ENCODE measurements at places on chromosomes 2 and 18. TPM values are rescaled to one million over a fixed set of nuclear protein-coding genes. Genes with fewer than 3 reads are reported as not detected.

- no peak overlapping the region for H3K27ac ChIP-seq
- no peak overlapping the region for H3K4me3 ChIP-seq
- no peaks in the 10 kb centered on the region for H3K36me3 ChIP-seq
- H3K27me3 ChIP-seq, result no peaks in the 10 kb centered on the region
- DNase-seq, result no peak
Measured at GRCh38 chr2:67437114-67437513, 40.0 kb downstream of the ETAA1 start.

DNA sequence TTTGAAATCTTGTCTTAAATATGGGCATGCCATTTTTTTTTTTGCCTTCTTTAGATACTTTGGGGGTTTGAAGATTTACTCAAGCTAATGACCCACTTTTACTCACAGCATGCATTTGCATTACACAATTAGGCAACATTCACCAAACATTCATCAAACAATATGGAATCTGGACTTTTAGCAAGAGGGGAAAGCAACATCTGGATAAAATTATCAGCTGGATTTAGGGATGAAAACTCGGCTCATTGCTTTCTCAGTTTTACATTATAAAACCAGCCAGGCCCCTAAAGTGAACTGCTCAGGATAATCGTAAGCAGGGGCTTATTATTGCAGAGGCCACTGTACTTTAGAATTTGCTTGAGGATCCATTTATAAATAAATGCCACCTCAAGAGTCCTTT, 44.7 kb downstream of the SOX11 start:
- no peaks in the 10 kb centered on the region for H3K36me3 ChIP-seq
- H3K4me3 ChIP-seq, result no peak overlapping the region
- H3K4me1 ChIP-seq, result no peaks in the 10 kb centered on the region
- no peaks in the 10 kb centered on the region for H3K27me3 ChIP-seq
- H3K27ac ChIP-seq, result no peak overlapping the region
- DNase-seq, result no peak

DNA sequence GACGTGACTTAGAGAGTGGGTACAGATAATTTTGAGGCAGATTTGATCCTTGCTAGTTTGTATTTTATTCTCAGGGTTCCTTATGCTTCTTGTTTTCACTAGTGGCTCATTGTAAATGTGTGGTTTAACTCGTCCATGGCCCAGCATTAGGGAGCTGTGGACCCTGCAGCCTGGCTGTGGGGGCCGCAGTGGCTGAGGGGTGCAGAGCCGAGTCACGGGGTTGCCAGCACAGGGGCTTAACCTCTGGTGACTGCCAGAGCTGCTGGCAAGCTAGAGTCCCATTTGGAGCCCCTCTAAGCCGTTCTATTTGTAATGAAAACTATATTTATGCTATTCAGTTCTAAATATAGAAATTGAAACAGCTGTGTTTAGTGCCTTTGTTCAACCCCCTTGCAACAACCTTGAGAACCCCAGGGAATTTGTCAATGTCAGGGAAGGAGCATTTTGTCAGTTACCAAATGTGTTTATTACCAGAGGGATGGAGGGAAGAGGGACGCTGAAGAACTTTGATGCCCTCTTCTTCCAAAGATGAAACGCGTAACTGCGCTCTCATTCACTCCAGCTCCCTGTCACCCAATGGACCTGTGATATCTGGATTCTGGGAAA, 269.9 kb downstream of the MYT1L start:
- H3K27ac ChIP-seq, result no peak overlapping the region
- no peak for DNase-seq
- H3K36me3 ChIP-seq, result peaks cover 10% of the 10 kb centered on the region
- H3K27me3 ChIP-seq, result no peaks in the 10 kb centered on the region
- peaks cover 16% of the 10 kb centered on the region for H3K4me1 ChIP-seq

DNA sequence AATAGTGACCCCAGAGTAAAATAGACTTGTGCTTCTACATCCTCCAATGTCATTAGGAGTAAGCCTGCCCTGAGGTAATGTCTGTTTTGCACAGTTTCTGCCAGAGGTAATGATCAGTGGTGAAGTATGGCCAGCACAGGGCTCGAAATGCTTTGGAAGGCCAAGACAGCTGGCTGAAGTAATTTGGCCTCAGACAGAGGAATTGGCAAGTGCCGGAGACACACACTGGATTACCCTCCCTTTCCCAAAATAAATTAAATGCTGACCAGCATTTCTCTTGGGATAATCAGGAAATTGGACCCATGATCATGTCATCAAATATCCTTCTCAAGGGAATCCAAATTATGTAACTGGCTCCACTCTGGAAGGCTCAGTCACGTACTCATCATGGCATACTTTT, 379.0 kb upstream of the CHST9 start:
- H3K4me3 ChIP-seq, result no peak overlapping the region
- H3K27ac ChIP-seq, result no peak overlapping the region
- no peak for DNase-seq
- no peaks in the 10 kb centered on the region for H3K27me3 ChIP-seq
- no peaks in the 10 kb centered on the region for H3K4me1 ChIP-seq
- H3K36me3 ChIP-seq, result no peaks in the 10 kb centered on the region

DNA sequence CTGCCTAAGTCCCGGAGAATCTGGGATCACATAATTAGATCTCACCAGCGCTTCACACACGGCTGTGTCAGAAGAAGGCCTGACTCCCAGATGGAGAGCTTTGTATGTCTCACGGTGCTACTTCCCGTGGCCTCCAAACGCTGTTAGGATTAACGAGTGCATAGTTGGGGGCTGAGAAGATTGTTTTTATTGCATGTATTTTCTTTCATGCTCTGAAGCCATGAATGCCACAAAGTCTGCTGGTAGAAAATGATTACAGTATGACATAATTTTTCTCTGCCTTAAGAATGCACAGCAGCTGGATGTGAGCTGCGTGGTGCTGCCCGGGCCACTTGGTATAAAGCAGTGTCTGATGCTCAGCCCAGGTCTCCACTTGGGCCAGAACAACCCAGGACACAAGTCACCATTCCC, 166.5 kb downstream of the SEPTIN10 start:
- no peak overlapping the region for H3K4me3 ChIP-seq
- H3K27me3 ChIP-seq, result no peaks in the 10 kb centered on the region
- H3K36me3 ChIP-seq, result no peaks in the 10 kb centered on the region
- DNase-seq, result no peak

- peaks cover 18% of the 10 kb centered on the region for H3K27me3 ChIP-seq
- no peak overlapping the region for H3K4me3 ChIP-seq
- H3K36me3 ChIP-seq, result no peaks in the 10 kb centered on the region
Measured at GRCh38 chr2:180124273-180125139, 117.4 kb upstream of the CWC22 start.

DNA sequence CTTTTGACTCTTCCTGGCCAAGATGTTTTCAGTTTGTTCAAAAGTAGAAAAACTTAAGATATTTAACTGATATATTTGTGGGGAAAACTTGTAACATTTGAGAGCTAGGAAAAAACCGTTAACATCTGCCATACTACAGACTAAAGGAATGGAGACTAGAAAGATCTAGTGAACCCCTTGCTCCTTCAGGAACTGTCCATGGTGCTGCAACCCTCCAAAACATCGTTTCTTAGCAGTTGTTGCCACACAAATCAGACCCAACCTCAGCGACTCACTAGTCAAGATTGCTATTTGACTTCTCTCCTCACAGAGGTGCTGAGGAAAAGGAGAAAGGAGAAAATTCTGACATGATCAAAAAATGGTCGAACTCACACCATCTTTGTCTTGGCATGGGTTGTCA, 393.8 kb upstream of the LYPD1 start:
- H3K27ac ChIP-seq, result no peak overlapping the region
- no peaks in the 10 kb centered on the region for H3K27me3 ChIP-seq
- H3K4me1 ChIP-seq, result no peaks in the 10 kb centered on the region
- DNase-seq, result no peak
- no peaks in the 10 kb centered on the region for H3K36me3 ChIP-seq

The PLGLB2 gene
- total RNA-seq, result 0.39 TPM

The SS18 gene
- total RNA-seq, result 64.5 TPM

The DCDC2C gene
- not detected for total RNA-seq
